Fibroblast of upper back skin (primary cell): ENCODE measurements at places on chromosomes 12 and 14.

DNA sequence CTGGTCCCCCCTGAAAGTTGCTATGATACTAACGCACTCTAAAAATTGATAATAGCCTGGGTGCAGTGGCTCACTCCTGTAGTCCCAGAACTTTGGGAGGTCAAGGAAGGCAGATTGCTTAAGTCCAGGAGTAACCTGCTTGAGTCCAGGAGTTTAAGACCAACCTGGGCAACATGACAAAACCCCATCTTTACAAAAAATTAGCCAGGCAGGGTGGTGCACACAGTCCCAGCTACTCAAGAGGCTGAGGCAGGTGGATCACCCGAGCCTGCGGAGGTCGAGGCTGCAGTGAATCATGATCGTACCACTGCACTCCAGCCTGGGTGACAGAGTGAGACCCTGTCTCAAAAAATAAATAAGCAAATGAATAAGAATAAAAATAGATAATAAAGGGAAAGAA is 42.9 kb downstream of the HEATR5A start:
- DNase-seq = no peak

DNA sequence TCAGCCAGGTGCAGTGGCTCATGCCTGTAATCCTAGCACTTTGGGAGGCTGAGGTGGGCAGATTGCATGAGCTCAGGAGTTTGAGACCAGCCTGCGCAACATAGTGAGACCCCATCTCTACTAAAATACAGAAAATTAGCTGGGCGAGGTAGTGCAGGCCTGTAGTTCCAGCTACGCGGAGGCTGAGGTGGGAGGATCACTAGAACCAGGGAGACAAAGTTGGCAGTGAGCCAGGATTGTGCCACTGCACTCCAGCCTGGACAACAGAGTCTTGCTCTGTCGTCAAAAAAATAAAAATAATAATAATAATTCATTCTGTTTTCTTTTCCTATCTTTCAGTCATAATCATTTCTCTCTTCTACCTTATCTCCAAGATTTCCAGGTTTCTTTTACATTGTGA is 48.6 kb upstream of the USP44 start:
- DNase-seq = no peak

DNA sequence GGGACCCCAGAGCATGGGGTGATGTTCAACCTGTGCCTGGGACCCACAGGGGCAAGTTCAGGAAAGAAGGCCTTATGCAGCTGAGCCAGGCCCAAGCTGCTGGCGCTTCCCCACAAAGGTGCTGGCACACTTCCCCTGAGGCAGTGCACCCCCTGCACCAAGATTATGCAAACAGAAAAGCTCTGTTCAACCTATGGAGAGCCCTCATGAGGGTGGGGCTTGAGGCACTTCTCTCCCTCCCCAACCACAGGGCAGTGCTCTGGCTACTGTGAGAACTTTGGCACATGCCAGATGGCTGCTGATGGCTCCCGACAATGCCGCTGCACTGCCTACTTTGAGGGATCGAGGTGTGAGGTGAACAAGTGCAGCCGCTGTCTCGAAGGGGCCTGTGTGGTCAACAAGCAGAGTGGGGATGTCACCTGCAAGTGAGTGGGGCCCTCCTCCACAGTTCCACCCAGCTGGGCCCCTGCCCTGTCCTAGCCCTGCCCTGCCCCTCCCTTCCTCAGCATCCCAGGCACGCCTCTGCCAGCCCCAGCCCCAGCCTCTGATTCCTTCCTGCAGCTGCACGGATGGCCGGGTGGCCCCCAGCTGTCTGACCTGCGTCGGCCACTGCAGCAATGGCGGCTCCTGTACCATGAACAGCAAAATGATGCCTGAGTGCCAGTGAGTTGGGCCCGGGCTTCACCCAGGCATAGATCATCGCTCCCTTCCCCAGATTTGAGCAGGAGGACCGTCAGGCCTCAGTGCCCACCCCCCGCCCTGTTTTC is 5.5 kb upstream of the NXPH4 start:
- no peak for DNase-seq

- no peak for DNase-seq
Measured at GRCh38 chr14:101557811-101558738, 3.2 kb upstream of the DIO3 start.

DNA sequence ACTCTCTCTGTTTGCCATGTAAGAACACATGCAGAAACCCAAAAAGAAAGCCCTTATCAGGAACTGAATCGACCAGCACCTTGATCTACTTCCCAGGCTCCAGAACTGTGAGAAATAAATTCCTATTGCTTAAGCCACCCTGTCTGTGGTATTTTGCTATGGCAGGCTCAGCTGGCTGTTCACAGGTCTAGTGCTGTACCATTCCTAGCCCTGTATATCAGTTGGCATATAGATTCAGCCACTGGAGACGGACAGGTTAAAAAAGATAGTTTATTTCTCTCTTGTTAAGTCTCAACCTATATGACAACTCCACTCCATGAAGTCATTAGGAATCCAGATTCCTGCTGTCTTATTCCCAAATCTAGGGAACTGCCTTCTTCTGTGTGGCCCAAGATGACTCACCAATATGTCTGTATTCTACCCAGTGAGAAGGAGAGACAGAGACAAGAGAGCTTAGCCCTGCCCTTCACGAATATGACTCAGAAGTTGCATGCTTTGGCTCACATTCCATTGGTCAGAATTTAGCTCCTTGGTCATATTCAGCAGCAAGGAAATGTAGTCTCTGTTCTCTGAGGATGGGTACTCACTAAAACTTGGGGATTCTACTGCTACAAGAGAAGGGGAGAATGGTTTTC is 57.0 kb downstream of the PLEKHG7 start:
- peak; percentile 94 for DNase-seq

- peak; percentile 0 for DNase-seq
Measured at GRCh38 chr12:44428825-44429224, 447.3 kb downstream of the NELL2 start.

DNA sequence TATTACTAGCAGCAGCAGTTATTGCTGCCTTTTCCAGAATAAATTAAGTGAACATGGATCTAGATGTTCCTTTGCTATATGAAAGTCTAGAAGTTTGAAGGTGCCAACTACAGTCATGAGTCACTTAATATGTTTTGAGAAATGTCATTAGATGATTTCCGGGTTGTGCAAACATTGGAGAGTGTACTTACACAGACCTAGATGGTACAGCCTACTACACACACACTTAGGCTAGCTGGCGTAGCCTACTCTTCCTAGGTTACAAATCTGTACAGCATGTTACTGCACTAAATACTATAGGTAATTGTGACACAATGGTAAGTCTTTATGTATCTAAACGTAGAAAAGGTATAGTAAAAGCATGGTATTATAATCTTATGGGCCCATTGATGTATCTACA is 368.1 kb downstream of the PDZRN4 start:
- DNase-seq = no peak

DNA sequence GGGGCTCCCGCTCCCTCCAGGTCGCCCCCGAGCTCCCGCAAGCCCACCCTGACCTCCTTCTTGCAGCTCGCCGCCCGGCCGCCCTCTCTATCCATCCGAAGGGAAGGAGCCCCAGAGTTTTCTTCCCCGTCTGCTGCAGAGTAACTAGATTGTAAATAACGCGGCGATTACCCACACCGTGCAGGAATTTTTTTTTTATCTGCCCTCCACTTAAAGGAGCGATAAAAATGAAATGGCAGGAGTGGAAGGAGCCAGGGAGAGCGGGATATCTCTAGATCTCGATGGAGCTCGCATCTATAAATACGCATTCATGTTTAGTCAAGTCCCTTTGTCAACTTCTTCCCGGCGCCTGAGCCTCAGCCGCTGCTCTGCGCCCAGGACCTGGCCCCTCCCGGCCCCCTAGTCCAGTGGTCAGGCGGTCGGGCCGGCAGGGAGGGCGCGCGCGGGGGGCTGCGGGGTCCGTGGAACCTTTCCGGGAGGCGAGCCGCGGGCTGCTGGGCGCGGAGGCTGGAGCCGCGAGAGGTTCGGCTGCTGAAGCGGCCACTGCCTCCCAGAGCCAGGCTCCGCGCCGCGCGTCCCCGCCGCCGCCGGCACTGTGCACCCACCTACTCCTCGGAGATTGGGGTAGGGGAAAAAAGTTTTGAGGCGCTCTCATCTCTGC is 386.0 kb downstream of the BCAT1 start:
- peak; percentile 3 for DNase-seq

DNA sequence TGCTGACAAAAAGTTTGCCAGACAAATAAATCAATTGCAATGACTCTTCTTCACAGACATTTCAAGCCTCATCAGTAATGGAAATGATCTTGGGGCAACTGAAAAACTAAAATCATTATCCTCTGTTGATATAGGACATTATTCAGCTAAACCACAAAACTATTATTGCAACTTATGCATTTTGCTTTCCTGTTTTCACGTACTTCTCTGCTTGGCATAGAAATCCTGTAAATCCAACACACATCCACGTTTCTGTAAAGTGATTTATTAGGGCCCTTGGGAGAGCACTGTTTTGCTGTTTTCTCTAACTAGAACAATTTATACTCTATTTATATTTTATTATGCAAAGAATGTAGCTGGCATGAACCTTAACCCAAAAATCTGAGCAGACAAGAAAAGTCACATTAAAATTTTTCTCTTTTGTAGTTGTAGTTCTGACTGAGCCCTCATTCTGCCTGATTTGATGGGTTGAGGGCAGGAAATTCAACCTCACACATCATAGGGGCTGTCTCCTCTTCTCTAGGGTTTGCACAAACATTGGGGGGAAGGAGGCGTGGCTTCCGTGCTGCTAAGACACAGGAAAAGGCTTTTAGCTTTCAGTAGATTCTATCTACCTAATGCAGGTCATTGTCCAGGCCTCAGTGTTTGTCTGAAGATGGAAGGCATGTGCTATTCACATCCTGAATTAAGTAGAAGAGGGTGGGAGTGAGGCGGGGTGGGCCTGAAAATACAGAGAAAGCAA is 11.5 kb upstream of the NUP107 start:
- peak; percentile 43 for DNase-seq

GRCh38 chr12:10243818-10244520 is 31.3 kb downstream of the GABARAPL1 start:
- DNase-seq = no peak

DNA sequence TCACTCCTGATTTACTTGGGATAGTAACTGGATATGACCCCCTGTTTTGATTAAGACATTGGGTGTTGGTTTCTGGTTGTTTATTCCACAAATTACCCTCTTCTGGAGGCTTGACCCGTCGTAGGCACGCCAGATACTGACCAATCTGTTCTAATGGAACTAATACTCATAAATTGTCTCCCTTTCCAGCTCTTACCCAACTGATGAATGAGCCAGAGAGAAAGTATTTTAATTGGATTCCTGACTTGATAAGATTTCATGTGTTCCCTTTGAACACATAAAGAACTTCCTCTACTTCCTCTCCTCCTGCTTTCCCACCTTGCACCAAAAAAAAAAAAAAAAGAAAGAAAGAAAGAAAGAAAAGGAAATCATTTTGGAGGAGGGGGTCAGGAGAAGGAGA is 340.9 kb downstream of the PCNX1 start:
- DNase-seq = peak; percentile 57

GRCh38 chr14:89143595-89143994 is 273.4 kb downstream of the FOXN3 start:
- peak; percentile 30 for DNase-seq

DNA sequence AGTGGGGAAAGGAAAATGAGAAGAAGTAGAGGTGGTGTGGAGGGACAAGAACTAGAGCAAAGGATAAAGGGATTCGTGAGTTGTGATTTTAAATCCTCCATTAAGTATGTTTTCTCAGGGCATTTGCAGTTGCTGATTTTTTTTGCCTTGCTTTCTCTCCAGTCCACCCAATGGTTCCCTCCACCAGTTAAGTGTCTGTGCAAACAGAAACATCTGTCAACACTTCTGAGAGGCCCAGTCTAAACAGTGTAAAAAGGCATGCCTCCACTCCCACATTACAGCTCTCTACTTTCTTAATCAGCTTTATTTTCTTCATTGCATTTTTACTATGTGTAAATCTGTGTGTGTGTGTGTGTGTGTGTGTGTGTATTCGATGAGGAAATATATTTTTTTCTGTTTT is 141.2 kb downstream of the PPFIA2 start:
- DNase-seq = no peak

GRCh38 chr14:81311141-81311540 is 89.0 kb downstream of the STON2 start:
- DNase-seq = no peak

- no peak for DNase-seq
Measured at GRCh38 chr12:97246368-97246767, 216.2 kb upstream of the RMST start.

GRCh38 chr12:6204533-6205143 is 4.4 kb downstream of the CD9 start:
- peak; percentile 46 for DNase-seq
